ENCODE measurements at places on chromosomes 1 and 21. TPM values are rescaled to one million over a fixed set of nuclear protein-coding genes. Genes with fewer than 3 reads are reported as not detected.

NMNAT2 gene
- total RNA-seq: 0.34 TPM

RPTN gene
- total RNA-seq: 19.1 TPM

ADAMTS5 gene
- total RNA-seq: 9.3 TPM

DNA sequence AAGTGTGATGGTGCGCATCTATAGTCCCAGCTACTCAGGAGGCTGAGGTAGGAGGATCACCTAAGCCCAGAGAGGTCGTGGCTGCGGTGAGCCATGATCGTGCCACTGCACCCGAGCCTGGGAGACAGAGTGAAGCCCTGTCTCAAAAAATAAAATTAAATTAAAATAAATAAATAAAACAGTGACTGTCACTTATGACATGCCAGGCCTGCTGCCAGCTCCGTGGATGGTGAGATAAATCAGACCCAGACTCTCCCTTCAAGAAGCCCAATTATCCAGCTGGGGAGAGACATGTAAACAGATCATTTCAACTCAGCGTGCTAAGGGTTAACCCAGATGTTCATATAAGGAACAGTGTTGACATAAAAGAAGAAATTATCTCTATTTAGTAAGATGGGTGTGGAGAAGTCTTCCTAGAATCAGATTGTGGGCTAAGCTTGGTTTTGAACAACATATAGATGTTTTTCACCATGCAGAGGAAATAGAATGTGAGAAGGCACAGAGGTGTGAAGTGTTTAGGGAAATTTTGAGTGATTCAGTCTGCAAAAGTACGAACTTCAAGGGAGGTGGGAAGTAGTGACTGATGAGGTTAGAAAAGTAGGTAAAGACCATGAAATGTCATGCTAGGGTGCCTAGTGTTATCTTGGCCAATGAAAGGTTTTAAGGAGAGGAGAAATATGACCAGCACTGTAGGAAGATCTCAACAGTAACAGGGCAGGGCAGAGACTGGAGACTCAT, 18.3 kb downstream of the YARS1 start:
- DNase-seq: no peak

DNA sequence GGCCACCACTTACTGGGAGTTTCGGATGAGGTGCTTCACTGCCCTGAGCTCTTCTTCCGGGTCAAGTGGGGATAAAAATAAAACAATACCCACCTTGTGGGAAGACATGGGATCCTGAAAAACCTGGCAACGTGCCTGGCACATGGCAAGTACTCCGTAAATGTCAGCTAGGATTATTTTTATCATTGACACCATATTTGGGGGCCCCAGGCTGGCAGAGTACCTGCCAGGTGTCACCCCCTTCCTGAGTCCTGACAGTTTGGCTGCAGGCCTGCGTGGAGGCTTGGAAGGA, 9.2 kb upstream of the EPHA2 start:
- DNase-seq: no peak

DNA sequence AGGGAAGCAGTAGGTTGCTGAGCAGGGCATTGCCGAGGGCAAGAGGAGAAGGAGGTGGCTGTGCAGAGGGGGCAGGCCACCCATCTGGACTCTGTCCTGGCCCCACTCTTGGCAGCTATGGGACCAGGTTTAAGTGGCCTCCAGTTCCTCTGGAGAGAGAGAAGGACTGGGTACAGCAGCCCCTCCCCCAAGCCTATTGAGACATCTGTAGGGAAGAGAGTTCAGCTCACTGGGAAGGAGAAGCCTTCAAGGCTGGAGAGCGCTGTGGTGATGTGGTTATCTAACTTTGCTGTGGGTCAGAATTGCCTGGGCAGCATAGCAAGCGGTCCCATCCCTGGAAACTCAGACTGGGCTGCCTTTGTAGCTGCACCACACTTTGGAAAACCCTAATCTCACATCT, 93.9 kb downstream of the KCNJ15 start:
- no peak for DNase-seq

DNA sequence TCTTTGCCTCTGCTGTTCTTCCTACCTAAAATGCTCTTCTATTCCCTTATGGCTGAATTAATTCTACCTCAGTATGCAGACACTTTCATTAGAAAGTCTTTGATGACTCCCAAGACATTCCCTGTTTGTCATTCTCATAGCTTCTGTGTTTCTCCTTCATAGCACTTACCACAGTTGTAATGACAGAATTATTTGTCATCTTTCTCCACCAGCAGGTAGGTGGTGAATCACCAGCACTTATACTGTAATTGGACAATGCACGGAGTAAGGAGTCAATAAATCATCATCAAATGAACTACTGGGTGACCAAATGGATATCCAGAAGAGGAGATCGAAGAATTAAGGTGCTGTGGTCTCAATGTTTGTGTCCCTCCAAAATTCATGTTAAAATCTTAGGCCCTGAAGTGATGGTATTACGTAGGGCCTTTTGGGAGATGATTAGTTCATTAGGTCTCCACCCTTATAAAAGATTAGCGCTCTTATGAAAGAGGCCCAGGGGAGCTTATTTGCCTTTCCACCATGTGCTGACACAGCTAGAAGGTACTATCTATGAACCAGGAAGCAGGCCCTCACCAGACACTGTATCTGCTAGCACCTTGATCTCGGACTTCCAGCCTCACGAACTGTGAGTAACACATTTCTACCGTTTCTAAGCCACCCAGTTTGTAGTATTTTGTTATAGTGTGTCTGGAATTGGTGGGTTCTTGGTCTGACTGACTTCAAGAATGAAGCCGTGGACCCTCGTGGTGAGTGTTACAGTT, 2.4 kb upstream of the CCT8 start:
- DNase-seq: no peak

- no peak for DNase-seq
These were observed 19.0 kb downstream of the RNASEL start for GRCh38 chr1:182569939-182570610.

- DNase-seq: no peak
These were observed 96.1 kb downstream of the TRABD2B start for GRCh38 chr1:47901001-47901575.

Data from lower leg skin (tissue), 4 donors.